ENCODE measurements at places on chromosomes 3 and 15. TPM values are rescaled to one million over a fixed set of nuclear protein-coding genes. Genes with fewer than 3 reads are reported as not detected.

DNA sequence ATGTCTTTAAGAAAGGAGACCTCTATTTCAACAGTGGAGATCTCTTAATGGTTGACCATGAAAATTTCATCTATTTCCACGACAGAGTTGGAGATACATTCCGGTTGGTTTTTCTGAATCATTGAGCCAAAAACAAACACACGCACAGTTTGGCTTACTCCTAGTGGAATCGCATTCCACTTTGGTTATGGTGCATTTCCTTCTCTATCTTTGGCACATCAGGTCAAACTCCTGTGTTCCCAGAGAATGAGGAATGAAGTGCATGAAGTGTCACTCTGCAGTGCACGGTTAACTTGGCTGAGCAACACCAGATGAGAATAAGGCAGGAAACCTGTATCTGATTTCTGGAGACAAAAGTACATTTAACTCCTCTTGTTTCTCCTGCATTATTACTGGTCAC, 38.5 kb downstream of the HDC start:
- DNase-seq = no peak

DNA sequence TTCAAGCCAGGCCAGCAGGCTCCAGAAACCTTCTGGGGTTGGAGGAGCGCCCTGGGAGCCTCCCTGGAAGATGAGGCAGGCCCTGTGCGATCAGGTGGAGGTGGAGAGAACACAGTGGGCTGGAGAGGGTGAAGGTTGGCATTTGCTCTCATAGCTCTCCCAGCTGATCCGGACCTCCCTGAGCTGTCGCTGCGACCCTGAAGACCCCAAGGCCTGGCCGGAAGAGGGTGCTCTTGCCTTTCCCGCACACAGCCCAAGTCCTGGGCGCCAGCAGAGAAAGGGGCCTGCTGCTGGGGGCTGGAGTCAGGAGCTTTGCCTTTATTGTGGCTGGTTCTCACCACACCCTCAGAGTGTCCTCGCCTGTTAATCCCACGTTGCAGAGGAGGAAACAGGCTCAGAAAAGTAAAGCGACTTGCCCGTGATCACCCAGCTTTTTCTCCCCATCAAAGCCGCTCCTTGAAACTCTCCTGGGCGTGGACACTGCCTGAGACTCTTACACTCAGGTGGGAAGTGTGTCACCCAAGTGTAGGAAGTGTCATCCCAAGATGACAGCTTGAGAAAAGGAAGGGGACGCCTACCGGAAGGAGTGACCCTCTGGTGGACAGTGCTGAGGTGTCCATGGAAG, 8.6 kb upstream of the RPL29 start:
- peak; percentile 70 for DNase-seq

DNA sequence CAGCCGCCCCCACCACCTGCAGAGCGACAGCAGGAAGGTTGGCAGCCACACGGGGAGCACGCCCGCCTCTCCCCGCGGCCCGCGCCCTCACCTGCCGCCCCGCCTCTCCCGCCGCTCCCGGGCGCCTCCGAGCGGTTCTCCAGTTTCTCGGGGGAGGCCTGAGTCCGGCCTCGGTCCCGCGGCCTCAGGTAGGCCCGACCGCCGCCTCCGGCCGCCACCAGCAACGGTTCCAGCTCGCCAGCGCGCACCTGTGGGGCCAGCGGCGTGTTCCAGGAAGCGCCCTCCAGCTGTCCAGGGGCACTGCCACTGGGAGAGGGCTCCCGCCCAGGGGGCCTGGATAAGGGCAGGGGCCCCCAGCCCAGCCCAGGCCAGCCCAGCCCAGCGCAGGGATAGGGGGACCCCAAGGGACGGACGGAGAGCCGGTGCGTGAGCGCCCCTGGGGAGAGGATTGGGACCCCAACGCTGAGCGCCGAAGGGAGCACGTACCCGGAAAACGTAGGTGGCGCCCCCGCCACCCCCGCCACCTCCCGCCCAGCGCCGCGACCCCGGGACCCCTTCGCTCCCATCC, 2.2 kb downstream of the LTK start:
- no peak for DNase-seq

GRCh38 chr3:184158404-184158803, 3.2 kb downstream of the DVL3 start:
- no peak for DNase-seq

GRCh38 chr15:101494251-101494796, 4.8 kb upstream of the PCSK6 start:
- no peak for DNase-seq

DNA sequence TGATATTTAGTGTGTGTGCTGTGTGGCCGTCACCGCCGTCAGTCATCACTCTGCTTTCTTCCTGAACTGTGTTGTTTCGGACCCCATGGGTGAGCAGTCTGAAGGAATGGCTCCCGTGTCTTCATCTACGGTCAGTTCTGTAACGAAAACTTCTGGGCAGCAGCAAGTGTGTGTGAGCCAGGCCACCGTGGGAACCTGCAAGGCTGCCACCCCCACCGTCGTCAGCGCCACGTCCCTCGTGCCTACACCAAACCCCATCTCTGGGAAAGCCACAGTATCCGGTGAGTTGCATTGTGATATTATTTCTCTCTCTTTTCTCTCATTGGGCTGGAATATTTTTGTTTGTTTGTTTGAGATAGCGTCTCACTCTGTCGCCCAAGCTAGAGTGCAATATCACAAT, 34.7 kb downstream of the MAP6D1 start:
- no peak for DNase-seq

DNA sequence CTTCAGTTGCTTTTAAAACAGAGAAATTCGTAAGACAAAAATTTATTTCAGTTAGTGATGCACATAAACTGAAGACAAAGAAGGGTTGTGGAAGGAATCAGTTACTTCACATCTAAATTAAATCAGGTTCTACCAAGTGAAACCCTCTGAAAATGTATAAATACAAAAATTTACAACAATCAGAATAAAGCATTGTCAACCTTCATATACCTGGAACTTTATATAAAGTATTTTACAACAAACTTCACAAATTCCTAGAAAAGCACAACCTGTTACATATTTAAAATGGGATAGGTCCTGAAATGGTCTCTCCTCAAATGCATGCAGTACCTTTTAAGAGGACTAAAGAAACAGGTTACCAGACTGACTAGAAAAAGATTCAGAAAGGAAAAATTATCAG, 26.9 kb downstream of the ATOSA start:
- DNase-seq = no peak

DNA sequence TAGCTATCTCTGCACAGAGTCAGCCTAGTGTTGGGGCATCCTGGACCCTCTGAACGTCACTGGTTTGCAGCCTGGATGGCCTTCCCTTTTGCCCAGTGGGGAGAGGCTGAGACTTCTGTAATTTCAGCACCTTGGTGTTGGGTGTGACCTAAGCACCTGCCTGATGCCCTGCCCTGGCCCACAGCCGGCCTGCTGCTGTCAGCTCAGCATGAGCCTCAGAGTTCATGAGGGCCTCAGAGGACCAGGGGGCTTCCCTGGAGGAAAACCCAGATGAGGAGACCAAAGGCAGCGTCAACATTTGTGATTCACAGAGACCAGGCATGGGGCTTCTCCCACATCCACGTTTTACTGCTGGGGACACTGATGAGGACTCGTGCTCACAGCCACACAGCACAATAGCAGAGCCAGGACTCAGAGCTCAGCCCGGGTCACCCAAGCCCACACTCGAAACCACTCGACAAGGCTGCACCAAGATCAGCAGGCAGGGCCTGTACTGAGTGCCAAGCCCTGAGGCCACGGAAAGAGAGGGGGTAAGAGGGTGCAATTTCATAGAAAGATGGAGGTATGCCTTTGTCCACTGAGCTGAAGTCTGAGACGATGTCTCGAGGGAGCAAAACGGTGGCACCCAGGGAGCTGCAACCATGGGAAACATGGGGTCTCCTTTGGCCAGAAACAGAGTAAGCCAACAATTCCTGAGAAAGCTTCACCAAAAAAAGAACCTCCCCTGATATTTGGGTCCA, 9.9 kb upstream of the GP9 start:
- no peak for DNase-seq

GRCh38 chr3:63150880-63151279, 127.2 kb upstream of the SYNPR start:
- DNase-seq = no peak

DNA sequence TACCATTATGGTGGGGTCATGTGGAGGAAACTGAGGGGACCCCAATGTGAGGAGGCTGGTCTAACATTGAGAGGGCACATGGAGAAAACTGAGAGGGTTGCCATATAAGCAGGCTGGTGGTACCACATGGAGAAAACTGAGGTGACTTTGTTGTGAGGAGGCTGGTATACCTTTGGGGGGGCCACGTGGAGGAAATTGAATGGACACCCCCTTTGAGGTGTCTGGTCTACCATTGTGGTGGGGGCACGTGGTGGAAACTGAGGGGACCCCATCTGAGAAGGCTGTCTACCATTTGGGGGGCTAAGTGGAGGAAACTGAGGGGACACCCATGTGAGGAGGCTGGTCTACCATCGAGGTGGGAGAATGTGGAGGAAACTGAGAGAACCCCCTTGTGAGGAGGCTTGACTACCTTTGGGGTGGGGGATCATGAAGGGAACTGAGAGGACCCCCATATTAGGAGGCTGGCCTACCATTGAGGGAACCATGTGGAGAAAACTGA, 163.8 kb downstream of the FBLN2 start:
- no peak for DNase-seq

- peak; percentile 71 for DNase-seq
Observed at GRCh38 chr15:75713338-75713895, 769 bp upstream of the CSPG4 start.

GRCh38 chr3:195165790-195166189, 105.2 kb downstream of the XXYLT1 start:
- DNase-seq = no peak

DNA sequence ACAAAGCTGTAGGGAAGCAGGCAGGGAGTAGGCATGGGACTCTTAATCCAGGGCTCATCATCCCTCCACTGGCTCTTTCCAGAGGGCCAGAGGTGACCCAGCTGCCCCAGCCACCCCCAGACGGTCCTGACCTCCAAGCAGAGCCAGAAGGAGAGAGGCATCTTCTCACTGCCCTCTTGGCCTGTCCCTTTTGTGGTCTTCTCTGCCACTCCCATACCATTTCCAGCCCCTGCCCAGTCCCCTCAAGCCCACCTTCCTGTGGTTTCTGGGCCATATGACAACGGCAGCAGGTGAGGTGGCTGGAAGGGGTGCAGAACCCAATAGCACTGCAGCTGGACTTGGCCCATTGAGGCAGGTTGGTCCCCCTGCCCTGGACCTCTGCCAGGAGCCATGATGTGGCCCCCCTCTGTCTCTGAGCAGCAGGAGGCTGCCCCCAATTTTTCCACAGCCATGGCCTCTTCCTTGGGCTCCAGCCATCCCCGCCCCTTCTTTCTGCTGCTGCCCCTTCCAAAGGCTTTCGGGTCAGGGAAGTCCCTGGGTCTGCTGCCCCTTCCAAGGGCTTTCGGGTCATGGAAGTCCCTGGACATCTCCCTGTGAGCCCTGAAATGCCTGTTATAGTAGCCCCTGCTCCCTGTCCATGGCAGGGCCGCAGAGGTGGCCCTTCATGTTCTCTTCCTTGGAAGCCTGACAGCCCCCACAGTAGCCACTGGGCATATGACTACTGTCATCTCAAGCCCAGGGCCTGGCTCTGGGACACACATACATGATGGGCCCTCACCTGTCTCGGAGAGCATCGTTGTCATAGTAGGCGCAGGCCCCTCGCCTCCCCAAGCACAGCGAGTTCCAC, 39.5 kb upstream of the RAB6B start:
- no peak for DNase-seq

DNA sequence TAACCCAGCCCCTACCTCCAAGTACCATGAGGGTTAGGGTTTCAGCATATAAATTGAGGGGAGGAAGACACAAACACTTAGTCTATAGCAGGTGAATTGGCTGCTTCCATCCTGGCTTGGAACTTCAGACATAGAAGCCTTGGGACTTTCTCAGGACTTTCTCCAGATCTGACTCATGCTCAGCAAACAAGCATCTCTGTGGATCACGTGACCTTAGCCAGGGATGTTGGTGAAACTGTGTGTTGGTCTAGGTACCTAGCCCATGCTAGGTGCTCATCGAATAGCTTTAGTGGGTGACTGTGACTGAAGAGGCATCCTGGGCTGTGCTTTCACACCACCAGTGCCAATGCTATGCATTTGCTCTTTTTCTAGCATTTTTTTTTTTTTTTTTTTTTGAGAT, 58.9 kb downstream of the CD47 start:
- no peak for DNase-seq

- peak; percentile 91 for DNase-seq
Observed at GRCh38 chr15:84654689-84655453, 788 bp upstream of the WDR73 start.

- no peak for DNase-seq
Observed at GRCh38 chr3:152176241-152176640, 92.5 kb upstream of the MBNL1 start.

- DNase-seq = no peak
Observed at GRCh38 chr15:56913670-56914069, 4.8 kb upstream of the TCF12 start.

DNA sequence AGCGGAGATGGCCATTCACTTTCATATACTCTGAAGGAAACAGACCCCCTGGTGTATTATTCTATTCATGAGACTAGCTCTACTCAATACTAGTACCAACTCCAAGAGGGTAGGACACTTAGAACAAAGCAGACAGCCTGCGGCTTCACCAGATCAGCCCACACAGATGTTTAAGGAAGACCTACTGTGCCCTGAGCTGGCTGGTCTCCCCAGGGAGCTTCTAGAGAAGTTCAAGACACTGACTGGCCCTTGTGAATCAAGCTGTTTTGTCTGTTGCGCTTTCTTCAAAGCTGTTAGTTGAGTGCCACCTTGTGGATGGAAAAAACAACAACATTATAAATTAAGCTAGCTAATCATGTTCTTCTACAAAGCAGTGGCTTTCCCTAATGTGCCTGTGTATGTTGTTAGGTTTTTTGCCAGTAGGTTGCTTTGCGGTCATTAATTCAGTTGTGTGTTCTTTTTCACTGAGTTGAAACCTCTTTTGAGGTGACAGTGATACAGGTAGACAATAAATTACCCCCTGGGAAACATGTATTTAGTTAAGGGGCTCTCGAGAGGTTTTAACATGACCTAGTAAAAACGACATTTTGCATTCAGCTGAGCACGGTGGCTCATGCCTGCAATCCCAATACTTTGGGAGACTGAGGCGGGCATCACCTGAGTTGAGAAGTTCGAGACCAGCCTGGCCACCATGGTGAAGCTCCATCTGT, 64.2 kb upstream of the MYZAP start:
- peak; percentile 66 for DNase-seq

RGMA gene
- total RNA-seq = 9.2 TPM

TMCO5A gene
- not detected for total RNA-seq

HERC2 gene
- total RNA-seq = 55.4 TPM

LRRC34 gene
- 5.5 TPM for total RNA-seq

CERS3 gene
- 0.17 TPM for total RNA-seq

CILP gene
- total RNA-seq = 2.3 TPM

SNX33 gene
- 14.6 TPM for total RNA-seq

NANOGP8 gene
- total RNA-seq = not detected

XIRP1 gene
- total RNA-seq = 152 TPM

GRIP2 gene
- 11.8 TPM for total RNA-seq

Measured in right cardiac atrium (tissue), 5 donors.